Activated T-helper 1 cell treated with anti-CD3 and anti-CD28 coated beads, Interleukin-12 subunit alpha, Interleukin-12 subunit beta, Interleukin-2, Interleukin-4 antibody, amounts not matched to agents 30 ng/mL and 10 ng/mL and 1 ng/mL, durations not matched to agents 14 hours and 24 hours and 36 hours (primary cell): ENCODE measurements at places on chromosomes 4 and X. TPM values are rescaled to one million over a fixed set of nuclear protein-coding genes. Genes with fewer than 3 reads are reported as not detected.

GRCh38 chrX:46209768-46210167 is 335.5 kb downstream of the ZNF674 start:
- DNase-seq = no peak

DNA sequence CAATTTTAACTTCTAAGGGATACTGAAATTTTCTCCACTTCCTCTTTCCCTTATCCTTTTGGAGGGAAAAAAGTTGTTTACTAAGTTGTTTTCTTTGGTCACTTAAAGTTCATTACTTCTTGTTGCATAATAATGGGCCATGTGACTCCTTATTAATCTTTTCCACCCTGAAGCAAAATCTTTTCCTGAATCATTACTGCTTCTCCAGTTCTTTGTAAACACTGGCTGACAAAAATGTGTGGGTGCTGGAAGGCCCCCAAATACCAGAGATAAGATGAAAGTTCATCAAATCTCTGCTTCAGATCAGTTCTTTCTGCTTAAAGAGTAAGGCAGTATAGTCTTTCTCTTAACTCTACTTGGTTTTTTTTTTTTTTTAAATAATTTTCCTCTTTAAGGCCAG is 108.9 kb upstream of the NHS start:
- no peak for DNase-seq

DNA sequence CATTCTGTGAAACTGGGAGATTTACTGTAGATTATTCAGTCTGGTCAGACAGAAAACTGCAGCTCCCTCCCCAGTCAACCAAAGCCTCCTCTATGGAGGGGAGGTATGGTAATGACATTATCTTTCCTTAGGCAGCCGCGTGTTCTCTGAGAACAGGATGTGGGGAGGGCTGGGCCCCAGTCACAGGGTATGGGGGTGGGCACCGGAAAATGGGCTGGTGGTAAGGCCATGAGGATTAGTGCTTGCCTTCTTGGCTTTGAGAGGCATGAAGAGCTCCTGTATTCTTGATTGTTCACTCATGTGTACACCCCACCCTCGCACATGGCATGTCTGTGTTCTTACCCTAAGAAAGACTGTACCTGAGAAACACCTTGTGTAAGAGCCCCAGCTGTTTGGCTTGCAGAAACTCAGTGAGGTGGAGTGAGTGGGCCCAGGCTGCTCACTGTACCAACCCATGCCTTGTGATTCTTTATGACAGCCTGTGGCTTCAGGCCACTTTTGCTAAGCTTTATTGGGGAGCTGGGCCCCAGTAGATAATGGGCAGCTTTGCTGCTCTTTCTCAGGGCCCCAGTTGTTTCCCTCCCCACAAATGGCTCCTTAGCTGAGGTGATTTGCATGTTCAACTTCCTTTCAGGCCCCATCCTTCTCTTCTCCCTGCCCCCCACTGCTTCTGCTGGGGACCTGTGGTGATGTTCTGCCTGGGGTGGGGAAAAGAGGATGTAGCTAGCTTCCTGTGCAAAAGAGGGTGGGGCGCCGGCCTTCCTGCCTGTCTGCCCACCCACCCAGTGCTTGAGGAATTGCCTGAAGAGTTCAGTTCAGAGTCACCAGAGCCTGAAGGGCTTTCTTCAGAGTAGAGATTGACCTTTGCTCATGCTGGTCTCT is 30.7 kb downstream of the MSN start:
- DNase-seq = peak; percentile 65

DNA sequence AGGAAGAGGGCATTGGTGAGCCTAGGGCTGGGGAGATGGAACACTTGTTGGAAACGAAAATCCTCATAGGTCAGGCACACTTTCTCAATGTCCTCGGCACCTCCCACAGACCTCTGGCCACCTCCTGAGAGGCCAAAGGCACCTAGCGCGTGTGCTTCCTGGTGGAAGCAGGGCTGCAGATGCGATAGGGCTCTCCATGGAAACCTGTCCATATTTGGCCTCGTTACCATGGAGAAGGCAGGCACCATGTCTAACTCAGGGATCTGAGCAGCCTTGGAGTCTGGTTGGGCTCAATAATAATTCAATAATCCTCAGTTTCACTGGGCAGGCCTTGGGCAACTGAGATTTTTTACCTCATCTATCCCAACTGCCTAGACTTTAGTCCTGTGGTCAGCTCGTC is 58.3 kb downstream of the RAI2 start:
- no peak for DNase-seq

DNA sequence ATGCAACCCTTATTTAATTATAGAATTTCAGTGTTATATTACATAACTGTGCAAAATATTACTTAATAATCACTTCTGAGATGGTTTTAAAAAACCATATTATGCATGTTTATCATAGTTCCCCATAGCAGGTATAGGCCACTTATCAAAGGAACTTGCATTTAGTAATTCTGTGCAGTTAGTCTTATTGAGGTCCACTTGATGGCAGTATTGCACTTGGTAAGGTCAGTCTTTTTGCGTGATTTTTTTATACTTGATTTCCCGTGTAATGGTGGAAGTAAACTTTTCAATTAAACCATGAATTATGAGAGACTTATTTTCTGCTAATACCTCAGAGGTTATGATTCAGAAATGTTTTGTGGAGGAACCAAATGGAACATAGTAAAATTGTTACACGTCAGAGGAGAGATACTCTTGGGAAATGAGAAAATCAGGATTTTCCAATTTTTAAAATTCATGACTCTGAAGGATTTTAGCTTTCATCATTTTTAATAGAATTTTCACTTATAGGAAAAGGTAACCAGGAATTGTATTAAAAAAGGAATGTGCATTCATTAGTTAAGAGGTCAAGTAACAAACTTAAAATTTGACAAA is 230.0 kb downstream of the CCSER1 start:
- no peak for DNase-seq

- DNase-seq = no peak
Observed at GRCh38 chr4:91935217-91935616, 368.5 kb upstream of the GRID2 start.

Gene GJB1
- not detected in 2 replicates for total RNA-seq

DNA sequence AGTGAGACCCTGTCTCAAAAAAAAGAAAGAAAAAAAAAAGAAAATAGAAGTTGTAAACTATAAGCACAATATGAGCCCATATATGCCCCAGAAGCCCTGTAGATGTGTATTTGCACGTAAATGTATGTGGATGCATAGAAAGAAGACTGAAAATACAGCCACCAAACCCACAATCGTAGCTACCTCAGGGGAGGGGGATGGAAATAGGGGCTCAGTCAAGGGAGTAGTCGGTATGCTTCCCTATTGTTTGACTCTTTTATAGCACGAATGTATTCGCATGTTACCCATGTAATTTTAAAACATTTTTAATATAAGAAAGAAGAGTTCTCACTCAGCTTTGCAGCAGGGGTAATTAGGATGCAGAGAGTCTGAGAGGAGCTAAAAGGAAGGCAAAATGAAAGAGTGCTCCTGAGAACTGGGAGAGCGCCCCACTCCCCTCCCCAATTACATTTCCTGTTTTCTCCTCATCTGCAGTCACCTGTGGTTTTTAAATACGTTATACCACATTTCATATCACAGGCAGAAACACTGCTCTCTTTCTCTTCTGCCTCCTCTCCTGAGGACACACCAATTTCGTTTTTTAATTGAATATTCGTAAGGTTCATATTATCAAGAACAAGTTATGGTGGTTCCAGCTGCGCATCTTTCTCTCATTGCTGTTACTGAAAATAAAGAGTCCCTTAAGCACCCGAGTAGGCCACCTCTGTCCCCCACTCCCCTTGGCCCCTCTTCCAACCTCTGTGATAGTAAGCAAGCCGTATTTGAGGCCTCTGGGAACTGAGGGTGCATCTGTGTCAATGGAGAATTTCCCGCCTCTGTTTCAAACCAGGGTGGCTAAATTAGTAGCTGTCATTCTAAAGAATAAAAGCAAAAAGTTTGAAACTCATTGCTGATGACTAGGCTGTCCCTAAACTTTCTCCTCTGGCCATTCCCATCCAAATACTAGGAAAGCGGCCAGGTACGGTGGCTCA is 10.7 kb downstream of the SEPTIN6 start:
- DNase-seq = no peak

DNA sequence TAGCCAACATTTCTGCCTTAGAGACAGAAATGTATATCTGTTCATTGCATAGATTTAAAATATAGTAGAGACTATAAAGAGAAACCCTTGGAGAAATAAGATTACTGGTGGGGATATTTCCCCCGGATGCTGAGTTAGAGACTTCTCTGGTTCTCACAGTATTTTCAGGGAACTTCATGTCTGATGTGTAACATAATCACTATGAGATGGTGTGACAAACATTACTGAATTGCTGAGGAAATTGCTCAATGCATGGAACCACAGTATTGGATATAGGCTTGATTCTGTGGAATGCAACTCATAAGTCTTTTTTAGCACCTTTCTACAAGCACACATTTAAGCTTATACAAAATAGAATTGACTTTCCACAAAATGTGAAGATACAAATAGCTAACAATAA is 152.7 kb downstream of the SOWAHB start:
- no peak for DNase-seq

DNA sequence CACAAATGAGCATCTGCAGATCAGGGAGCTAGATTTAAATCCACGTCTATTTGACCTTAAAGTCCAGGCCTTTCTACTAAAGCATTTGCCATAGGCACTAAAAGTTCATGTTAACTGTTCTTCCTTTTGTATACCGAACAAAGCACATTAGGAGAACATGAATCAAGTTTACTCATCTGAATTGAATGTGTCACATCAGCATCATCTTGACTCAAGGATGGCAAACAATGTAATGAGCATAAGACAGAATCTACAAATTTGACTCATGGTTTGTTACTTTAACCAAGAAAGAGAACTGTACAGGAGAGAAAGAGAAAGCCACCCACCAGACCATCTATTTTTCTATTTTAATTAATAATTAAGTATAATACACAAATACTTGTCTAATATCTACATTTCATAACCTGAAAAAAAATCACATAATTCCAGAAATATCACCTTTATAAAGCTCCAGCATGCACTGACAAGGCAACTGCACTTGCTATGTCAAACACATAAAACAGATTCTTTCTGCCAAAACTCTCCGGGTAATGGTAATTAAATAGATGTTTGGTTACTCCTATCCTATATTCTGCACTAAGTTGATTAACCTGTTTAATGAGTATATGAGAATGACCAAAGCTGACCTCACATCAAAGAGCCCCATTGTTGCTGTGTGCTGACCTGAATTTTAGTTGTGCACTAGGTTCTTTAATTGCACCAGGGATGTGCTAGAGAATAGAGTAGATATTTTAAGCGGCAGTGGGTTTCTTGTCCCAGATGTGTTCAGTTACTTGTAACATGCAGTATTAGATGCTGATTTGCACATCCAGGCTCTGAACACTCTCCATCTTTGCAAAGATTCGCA is 42.5 kb upstream of the LEF1 start:
- DNase-seq = no peak

- DNase-seq = no peak
Observed at GRCh38 chr4:40354158-40354557, 19.0 kb downstream of the CHRNA9 start.

Gene NEUROG2
- 0.18 TPM in 1 of 2 replicates, not detected in the other for total RNA-seq

Gene KLF3
- 1.8 and 1.9 TPM in 2 replicates for total RNA-seq

- no peak for DNase-seq
Observed at GRCh38 chr4:140648716-140649308, 80.1 kb upstream of the UCP1 start.

DNA sequence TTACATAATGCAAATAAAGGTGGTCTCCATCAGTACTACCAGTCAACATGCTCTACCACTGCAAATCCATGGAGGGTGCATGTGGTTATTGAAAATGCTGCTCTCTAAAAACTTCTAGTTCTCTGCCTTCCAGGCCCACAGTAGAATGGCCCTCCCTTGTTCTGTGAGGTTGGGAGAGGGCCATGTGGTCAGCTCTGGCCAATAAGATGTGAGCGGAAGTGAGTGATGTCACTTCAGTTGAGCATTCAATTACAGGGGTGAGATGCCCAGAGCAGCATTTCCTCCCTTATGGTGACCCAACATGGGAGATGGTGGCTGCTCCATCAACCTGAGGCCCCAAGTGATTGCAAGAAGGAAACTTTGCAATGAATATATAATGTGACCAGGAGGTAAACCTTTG is 148.8 kb downstream of the CPEB2 start:
- no peak for DNase-seq

DNA sequence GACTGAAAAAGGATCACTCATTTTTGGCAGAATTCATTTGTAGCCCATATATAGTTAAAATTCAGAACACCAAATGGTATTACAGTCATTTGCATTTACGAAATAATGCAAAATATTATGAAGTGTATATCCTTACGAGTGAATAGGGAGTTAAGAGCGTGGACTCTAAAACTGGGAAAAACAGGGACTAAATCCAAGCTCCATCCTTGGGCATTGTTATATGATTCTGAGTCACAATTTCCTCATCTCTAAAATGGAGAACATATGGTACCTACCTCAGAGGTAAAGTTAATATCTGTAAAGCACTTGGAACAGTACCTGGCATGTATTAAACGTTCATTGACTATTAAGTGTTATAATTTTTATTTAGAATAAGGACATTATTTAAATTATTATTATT is 106.3 kb downstream of the ZAR1 start:
- DNase-seq = no peak

Gene CLNK
- total RNA-seq = 0.57 and 1.1 TPM in 2 replicates

Gene GRPEL1
- total RNA-seq = 106 and 115 TPM in 2 replicates

Gene ADGRL3
- total RNA-seq = not detected in 2 replicates

DNA sequence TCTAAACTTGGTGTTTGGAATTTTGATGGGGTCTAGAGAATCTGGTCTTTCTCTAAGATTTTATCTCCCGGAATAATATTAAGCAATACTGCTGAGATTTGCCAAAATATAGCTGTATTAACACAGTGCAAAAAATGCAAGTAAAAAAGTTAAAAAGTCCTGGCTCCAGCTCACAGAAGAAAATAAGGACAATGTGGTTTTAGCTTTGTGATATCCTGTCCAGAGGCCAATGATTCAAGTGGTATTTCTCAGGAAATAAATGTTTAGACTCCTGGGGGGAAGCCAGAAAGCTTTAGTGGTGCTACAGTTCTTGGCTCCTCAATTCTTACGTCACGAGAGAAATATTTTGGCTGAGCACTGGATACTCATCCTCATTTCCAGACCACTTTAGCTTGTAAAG is 40.9 kb upstream of the IL13RA2 start:
- no peak for DNase-seq
